EH (cell line): ENCODE measurements at places on chromosomes 2 and 18.

GRCh38 chr2:10042301-10043161 lies 819 bp upstream of the KLF11 start:
- peak; percentile 88 for DNase-seq

- DNase-seq, result no peak
Measured at GRCh38 chr2:218885981-218886947, 5.6 kb downstream of the WNT10A start.

DNA sequence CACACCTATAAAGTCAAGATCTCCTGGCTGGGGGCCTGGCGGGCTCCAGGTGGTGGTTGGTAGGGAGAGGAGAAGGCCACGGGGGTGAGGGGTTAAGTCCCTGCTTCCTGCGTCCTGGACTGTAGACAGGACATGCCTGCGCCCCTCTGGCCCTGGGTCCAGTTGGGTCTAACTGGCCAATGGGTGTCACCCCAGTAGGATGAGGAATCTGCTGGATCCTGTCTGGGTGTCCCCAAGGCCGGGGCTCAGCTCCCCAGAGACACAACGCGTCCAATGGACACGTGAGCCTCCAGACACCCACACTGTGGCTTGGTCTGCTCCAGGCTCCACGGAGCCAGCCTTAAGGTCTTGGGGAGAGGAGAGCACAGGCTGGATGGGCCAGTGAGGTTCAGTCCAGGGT lies 19.6 kb downstream of the AQP12A start:
- DNase-seq, result no peak

DNA sequence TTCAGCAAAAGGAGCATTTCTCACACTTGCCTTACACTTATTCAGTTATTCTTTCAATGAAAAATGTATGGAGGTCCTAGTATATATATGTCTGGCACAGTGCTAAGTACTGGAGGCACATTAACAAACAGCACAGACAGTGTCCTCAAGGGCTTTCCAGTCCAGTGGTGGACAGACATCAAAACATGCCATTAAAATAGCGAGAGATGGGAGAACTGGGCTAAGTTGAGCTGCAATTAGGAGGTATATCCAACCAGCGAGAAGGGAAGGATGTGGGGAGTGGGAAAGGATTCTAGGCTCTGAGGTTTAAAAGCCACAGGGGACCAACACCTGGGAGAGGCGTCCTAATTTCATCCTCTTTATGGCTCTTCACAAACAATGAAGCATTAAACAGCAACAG lies 127.5 kb upstream of the TTC39C start:
- no peak for DNase-seq

GRCh38 chr2:120992791-120993555 lies 257.3 kb downstream of the GLI2 start:
- DNase-seq, result no peak

DNA sequence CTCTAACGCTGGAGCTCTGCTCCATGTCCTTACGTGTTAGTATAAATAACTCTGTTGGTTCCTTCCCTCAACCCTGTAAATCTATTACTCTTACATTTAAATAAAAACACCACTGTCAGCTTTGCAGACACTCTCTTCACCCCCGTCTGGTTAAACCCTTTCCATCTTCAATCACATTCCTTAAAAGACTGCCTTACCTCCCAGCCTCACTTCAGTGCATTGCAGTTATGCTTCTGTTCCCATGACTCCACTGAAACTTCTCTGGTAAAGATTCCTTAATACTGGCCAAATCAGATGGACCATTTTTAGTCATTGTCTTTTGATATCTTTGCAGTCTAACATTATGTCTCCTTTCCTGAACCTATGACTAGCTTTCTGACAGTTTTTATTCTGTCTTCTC lies 61.7 kb downstream of the EML4 start:
- DNase-seq, result no peak

- no peak for DNase-seq
Measured at GRCh38 chr2:133599811-133600210, 31.5 kb upstream of the NCKAP5 start.

- DNase-seq, result peak; percentile 15
Measured at GRCh38 chr18:12769644-12770440, 67.0 kb downstream of the PSMG2 start.

DNA sequence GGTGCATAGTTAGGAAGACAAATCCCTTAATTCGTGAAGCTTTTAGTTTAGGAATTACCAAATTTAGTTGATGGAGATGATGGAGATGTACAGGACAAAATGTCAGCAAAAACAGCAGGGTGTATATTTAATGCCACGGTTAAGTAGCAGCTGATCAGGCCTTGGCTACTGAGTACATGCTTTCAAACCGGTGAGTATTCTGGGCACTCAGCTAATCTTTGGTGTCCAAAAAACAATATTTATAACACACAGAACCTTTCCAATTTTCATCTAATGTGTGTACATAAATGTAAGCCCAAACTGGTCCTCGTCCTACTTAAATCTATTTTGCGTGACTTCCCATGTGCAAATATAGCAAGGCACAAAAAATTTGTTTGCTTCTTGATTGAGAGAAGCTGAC lies 703.4 kb upstream of the LINC00305 start:
- no peak for DNase-seq

- no peak for DNase-seq
Measured at GRCh38 chr2:152488075-152488474, 153.1 kb downstream of the FMNL2 start.

- no peak for DNase-seq
Measured at GRCh38 chr2:230879271-230879882, 14.6 kb downstream of the ITM2C start.

DNA sequence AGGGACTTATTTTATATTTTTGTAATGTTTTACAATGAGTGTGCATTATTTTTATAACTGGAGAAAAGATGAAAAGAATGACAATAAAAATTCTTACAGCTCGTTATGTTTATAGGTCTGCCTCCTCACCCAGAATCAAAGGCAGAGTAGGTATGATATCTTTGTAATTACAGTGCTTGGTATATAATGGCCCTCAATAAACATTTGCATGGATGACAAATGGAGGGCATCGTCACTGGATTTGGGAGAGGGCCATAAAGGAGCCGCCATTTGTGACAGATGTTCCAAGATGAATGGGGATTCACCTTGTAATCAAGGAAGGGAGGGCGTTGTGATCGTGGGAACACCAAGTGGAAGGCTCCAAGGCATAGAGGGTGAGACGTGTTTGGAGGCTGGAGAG lies 22.6 kb upstream of the GIGYF2 start:
- no peak for DNase-seq

DNA sequence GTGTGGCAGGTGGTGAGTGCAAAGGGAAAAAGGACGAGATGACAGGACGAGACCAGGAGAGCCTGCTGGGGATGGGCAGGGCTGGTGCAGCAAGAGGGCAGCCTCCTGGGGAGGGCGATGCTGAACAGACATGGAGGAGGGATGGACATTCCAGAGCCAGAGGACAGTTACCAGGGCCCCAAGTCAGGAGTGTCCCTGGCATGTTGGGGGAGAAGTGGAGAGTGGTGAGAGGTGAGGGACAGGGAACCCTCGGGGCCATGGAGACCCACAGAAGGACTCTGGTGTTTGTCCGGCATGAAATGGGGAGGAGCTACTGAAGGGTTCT lies 19.0 kb downstream of the MTERF4 start:
- DNase-seq, result no peak

DNA sequence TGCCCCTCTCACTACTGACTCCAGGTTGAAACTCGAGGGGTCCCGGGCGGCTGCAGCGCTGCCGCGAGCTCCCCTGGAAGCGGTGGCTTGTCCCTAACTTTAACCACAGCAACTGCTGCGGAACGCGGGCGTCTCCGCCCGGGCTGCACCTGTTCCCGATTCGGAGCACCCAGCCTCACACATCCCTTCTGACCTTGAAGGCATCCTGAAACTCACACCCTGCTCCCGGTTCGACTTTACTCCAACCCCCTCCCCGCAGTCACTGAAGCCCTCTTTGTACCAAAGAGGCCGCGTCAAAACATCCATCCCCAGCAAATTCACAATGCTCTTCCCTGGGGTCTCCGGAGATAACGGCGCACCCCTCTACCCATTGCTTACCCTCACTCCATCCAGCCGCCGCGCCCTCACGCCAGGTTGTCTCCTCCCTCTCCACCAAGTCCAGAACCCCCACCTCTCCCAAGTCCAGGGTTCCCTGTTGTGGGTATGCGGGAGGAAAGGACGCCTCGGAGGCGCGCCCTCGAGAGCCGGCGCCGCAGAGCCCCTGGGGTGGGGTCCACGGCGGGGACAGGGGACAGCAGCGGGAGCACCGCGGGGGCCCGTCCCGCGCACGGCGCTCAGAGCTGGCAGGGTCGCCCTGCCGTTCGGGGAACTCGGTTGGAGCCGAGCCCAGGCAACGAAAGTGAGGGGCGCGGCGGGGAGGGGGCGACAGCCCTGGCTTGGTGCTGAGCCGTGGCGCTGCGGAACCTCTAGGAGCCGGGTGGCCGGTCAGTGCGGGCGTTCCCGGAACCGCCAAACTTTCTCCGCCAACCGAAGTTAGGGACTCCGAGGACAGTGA lies 934 bp downstream of the MYO5B start:
- DNase-seq, result no peak

DNA sequence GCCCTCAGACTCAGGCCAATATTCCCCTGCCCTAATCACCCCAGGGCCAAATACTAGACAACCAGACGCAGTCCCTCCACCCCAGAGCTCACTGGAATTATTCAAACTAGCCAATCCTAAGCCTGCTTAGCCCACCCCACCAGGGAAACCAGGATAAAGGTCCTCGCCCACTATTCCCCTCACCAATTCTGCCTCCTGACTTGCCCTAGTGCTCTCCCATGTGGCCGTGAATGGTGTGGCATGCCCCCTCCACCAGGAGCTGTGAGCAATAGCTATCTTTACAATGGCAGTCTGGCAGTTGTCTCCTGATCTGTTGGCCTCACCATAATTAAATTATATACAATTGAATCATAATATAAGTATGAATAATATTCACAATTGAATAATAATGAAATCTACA lies 42.3 kb downstream of the FAM124B start:
- peak; percentile 21 for DNase-seq

DNA sequence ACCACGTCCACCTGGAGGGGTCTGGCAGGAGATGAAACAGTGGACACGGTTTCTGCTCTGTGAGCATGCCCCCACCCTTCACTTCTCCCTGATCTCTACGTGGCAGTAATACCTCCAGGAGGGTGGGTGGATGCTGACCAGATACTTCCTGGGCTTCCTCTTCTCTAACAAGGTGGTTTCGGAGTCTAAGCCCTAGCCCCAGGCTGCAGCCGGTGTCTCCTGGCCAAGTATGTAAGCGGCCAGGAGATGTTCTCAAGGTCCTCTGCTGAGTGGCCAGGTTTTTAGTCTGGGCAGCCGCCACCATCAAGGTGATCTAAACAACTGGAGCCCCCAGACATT lies 101.8 kb upstream of the ASB18 start:
- no peak for DNase-seq

DNA sequence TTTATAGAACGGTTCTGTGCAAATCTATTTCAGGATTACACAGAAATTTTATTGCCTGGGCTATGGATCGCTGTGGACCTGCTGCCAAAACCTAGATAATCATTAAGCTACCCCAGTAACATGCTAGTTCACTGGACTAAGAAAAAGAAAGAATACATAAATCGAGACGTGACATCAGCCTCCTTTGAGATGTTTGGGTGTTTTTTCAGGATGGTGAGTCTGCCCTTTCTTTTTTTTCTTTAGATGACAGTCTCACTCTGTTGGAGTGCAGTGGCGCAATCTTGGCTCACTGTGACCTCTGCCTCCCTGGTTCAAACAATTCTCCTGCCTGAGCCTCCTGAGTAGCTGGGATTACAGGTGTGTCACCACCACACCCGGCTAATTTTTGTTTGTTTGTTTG lies 52.0 kb downstream of the FHOD3 start:
- peak; percentile 19 for DNase-seq

DNA sequence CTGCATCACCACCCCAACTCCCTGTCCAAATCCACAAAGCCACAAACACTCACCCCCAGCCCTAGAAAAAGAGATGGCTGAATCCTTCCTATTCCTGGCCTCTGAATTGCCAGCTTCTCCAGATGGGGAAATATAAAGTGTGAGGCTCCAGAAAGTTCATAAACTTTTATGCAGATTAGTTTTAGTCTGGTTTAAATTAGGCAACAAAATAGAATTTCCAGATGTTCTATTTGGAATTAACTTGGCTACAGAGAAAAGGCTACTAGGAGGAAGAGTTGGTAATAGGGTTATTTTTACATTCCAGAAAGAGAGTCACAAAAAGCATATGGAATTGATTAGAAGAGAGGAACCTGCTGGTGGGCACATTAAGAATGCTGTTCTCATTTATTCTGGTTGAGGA lies 56.0 kb downstream of the EN1 start:
- no peak for DNase-seq
